Epithelial cell of proximal tubule (primary cell): ENCODE measurements at places on chromosomes 2 and 18.

DNA sequence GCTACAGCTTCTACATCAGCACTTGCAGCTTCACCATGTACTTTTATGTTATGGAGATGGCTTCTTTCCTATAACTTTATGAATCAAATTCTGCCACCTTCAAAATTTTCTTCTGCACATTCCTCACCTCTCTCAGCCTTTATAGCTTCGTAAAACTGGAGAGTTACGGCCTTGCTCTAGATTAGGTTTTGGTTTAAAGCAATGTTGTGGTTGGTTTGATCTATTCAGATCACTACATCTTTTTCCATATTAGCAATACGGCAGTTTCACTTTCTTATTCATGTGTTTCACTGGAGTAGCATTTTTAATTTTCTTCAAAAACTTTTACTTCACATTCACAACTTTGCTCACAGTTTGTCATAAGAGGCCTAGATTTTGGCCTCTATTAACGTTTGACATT is 242.9 kb upstream of the GYPC start:
- DNase-seq: no peak

DNA sequence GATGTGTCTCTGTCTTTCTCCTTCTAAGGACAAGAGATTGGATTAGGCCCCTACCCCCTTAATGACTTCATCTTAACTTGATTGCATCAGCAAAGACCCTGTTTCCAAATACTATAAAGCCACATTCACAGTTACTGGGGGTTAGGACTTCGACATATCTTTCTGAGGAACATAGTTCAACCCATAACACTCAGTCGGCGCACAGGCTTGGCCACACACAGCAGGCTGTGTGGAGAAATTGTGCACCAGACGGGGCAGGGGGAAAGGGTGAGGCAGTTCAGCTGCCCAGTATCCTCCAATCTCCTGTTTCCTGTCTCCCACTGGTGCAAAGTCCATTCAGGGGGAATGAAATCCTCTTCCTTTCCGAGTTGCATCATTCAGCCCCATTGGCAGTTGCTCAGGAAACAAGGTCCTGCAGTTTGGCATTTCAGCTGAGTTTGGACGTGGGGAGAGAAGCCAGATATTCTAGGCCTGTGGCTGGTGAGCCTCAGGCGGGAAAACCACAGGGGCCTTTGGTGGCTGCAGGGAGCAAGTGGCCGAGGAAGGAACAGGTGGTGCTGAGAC is 9.4 kb upstream of the RAPGEF4 start:
- DNase-seq: peak; percentile 3

GRCh38 chr18:70028084-70028483 is 80.4 kb upstream of the CD226 start:
- DNase-seq: no peak

DNA sequence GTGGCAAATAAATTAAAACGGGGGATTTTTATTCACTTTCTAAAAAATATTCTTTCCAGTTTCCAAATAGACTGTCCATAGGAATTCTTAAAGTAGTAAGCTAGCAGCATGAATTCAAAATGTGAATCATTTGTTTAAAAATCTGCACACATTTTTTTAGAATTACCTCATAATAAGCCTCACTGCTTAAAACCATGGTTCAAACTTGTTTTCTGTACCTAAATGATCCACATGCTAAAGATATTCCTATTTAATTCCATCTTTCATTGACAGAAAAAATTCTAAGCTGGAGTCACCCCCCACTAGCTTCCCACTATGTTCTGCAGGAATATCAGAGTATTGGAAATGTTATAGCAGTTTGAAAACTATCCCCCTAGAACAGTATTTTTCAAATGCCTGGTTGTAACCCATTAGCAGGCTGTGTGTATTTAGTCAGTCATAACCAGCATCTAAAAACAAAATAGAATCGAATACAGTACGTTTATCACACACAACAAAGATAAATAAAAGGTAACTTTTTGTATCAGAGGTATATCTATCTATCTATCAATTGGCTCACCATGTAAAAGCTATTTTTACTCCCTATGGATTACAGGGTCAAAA is 11.2 kb upstream of the IKZF2 start:
- no peak for DNase-seq

DNA sequence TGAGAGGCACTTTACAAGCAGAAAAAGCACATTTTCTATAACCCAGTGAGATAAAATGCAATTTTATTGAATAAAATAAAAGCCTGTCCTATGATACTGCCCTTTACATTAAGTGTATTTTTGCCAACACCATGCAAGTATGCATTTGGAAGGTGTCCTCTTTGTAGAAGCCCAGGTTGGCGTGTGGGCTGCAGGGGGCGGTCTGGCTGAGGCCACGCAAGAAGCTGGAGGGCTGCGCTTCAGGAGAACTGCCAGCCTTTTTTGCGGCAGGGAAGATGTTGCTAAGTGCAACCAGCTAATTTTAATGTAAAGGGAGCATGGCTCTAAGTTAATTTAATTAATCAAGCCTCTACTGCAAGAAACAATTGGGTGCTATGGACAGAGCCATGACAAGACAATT is 562.8 kb upstream of the SALL3 start:
- DNase-seq: no peak

GRCh38 chr2:234025466-234025865 is 25.0 kb upstream of the SPP2 start:
- no peak for DNase-seq
